ENCODE measurements at places on chromosomes 7 and 10.

GRCh38 chr10:131242007-131242406 is 69.5 kb downstream of the TCERG1L start:
- no peak for DNase-seq

DNA sequence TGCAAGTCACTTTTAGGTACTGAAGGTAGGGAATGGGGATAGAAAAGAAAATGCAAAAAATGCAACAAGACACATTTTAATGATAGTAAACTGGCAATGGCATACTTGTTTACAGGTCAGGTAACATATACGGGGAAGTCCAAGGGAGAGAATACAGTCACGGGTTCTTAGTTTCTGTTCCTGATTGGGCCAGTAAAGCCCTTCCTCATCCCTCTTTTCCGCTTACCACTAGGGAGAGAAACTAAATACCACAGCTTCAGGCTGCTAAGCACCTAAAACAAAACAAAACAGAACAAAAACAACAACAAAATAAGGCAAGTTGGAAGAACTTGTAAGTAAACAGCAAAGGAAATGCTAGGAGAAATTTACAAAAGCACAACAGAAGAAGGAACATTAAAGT is 65.2 kb upstream of the OGDHL start:
- no peak for DNase-seq

GRCh38 chr7:27140126-27140857 is 3.2 kb downstream of the HOXA5 start:
- no peak for DNase-seq

DNA sequence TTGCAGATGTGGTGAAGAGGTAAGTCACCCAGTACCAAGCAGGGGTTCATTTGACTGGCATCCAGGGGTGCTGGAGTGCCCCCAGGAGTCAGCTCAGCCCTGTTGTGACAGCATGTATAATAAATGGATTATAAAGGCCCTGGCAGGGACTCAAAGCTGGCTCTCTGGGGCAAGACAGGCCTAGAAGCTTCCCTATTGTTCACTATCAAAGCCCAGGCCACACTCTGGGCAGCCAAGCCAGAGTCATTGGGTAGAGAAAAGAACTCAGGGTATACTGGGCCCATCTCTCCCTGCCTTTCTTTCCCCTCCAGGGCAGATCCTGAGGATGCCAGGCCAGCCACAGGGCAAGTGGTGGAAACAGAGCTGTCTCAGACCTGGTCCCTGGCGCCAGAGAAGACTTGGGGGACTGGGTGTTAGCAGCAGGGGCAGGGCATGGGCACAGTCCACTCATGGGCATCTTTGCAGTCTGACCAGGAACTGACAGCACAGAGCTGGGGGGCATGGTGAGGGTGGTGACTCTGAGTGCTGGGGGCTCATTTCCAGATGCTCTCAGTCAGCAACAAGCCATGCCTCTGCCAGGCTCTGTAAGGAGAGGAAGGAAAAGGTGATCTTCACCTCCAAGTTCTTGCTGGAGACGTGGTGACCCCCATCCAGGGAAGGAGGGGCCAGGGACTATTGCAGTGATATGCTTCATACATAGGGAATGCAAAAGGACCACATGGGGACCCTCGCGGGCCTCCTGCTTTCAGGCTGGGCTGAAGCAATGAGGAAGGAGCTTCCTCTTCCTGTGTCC is 11.7 kb downstream of the RBP3 start:
- DNase-seq: no peak

GRCh38 chr7:116210345-116211005 is at the start of gene TES:
TSS of gene TES (plus strand) at chr7:116210539. CDS start at chr7:116210708, 169 bp downstream.
- DNase-seq: peak; percentile 37

- DNase-seq: no peak
These were observed 157.8 kb downstream of the SNX10 start for GRCh38 chr7:26449175-26450165.

DNA sequence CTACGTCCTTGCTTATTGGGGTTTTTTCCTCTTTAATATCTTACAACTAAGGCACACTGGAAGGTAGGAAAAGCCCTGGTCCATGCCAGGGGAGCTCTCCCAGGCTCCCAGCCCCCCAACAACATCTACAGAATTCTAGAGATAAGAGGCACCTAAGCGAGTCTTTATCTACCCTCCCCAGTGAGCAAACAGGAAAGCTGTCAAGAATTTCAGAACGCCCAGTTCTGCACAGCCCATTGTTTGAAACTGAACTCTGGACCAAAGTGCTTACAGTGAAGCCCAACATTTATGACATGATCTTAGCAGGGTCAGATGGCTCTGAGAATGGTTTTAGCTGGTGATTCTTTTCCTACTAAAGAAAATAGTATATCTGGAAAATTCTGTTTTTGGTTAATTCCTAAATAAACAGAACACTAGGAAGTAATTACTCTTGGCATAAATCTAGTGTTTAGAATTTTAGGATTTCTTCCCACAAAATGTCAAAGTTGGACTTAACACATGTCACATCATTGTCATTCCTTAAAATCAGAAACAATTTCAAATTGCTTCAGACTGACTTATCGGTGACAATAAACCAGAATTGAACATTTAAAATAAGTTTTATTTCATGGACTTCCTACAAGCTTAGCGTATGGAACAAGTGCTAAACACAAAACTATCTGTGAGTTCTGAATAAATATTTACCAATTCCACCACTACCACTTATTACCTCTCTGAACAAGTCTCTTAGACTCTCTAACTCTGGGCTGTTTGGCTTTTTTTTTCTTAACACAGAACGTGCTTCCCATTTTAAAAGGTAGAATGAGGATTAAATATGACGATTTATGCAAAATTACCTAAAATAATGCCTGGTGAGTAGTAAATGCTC is 31.3 kb upstream of the RNF32 start:
- DNase-seq: no peak

GRCh38 chr10:8312781-8313180 is 258.3 kb downstream of the GATA3 start:
- DNase-seq: no peak

GRCh38 chr7:151937286-151937685 is 19.0 kb upstream of the GALNTL5 start:
- DNase-seq: no peak

DNA sequence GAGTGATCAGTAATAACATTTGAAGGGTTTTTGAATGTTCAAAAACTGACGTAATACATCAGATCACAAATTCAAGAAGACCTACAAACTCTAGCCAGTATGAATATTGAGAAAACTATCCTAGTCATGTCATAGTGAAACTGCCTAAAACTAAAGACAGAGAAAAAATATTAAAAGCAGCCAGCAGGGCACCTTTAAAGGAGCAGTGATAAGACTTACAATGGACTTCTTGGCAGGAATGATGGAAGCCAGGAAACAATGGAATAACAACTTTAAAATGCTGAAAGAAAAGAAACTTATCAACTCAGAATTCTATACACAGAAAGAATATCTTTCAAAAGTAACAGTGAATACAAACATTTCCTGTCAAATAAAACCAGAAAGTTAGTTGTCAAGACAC is 78.3 kb upstream of the CTBP2 start:
- DNase-seq: no peak

DNA sequence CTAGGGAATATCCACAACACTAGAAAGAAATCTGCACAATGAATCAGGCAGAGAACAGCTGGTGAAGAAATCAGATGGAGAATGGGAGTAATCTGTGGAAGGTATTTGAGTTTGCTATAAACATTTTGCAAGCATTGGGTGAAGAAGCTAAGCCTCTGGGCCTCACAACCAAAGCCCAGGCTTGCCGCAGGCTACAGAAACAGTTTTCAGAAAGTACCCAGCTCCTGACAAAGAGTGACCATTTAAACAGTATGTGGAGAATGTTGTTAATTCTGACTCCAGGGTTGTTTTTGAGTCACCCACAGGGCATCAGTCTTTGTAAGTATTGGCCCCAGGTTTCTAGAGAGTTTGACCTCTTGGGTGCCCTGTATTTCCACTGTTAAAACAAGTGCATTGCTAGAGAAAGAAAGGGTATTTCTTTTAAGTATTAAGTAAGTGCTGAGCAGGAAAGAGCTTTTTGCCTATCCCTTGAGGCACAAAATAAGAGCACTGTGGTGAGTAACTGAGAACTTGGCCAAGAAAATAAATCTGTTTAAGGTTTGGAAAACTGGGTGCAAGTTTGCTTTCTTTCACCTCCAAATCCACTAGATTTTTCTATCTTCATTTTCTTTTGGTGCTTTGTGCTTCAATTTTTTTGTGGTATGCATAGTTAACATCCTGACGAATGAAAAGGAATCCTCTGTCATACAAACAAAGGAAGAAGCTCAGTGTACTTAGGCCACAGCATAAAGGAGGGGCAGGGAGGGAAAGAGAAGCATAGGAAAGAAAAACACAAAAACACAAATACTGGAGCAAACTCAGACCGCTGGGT is 691.8 kb downstream of the SUGCT start:
- DNase-seq: no peak

DNA sequence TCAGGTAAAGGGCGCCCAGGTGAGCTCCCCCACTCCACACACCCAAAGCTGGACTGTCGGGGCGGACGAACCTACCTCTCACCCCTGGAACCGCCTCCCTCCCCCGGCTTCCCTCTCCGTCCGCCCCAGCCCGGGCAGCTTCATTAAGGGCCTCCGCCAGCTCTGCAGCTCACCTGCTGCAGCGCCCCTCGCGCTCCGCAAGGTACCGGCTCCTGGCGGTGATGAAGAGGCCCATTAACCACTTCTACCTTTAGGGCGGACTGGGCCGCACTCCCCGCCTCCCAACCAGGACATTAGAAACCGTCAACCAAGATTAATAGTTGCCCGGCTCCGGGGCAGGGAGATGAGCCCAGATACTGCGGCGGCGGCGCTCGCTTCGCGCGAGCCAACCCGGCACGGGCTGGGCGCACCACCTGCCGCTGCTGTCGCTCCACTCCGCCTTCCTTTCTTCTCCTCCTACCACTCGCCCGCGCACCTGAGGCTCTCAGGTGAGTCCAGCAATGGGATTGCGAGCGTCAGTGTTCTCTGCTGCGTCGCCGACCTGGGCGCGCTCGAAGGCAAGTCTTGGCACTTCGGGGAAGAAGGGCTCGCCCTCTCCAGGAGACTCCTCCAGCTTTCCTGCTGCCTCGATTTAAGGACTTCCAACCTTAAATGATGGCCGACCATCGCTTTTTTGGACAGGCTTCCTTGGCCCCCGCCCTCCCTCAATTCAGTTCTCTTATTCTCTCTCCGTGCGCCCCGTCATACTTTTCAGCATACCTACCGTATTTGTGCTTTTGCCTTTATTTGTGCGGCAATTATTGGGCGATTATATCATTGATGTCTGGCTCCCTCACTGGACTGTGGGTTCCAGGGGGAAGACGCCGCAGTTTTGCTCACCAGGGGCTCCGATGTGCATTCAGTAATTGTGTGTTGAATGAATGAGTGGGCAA is 13.6 kb upstream of the KAZALD1 start:
- DNase-seq: no peak

DNA sequence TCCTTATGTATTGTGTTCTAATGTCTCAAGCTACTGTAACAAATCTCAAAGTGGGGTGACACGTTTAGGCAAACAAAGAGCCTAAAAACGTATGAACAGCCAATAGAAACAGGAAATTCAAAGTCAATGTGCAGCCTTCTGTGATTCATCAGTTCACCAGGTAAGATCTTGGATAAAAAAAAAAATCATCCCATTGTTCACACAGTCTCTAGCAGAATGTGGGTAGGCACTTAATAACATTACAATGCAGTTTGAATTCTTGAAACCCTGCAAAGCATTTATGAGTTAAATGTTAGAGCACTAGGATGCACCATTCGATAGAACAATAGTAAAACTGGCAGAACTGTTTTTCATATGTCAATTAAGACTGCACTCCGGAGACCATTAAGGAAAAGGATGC is 88.2 kb upstream of the HDAC9 start:
- no peak for DNase-seq

DNA sequence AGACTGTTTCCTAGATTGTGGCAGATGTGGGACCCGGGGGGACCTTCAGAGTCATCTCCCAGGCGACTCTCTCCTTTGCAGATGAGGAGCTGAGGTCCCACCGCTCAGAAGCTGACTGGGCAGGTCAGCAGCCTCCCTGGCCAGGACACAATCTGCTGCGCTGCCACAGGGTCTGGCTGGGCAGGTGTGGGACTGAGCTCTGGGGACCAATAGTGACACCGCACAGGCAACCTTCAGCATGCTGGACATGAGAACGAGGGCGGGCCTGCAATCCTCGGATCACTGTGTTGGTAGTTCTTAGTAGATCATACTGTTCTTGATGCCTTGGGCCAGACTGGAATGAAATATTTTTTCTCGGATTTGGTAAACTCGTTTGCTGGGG is 20.5 kb upstream of the CRYGN start:
- DNase-seq: no peak

Data from stimulated activated CD8-positive, alpha-beta memory T cell treated with anti-CD3 and anti-CD28 coated beads, Interleukin-2, amount 100 ng/mL, for 1 hour (primary cell).